Activated T-cell treated with anti-CD3 and anti-CD28 coated beads for 1 hour (primary cell): ENCODE measurements at places on chromosomes 12 and 14.

DNA sequence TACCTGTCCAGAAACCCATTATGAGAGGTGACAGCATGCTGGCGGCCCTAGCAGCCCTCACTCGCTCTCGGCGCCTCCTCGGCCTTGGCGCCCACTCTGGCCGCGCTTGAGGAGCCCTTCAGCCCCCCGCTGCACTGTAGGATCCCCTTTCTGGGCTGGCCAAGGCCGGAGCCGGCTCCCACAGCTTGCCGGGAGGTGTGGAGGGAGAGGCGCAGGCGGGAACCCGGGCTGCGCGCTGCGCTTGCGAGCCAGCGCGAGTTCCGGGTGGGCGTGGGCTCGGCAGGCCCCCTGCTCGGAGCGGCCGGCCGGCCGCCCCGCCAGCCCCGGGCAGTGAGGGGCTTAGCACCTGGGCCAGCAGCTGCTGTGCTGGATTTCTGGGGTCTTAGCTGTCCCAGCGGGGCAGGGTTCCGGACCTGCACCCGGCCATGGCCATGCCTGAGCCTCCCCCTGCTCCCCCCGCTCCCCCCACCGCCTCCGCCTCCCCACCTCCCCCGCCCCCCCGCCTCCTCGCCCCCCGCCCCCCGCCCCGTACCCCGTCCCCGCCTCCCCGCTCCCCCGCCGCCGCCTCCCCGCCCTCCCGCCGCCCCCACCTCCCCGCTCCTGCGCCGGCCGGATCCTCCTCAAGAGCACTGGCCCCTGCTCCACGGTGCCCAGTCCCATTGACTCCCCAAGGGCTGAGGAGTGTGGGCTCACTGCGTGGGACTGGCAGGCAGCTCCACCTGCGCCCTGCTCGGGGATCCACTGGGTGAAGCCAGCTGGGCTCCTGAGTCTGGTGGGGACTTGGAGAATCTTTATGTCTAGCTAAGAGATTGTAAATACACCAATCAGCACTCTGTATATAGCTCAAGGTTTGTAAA is 163.1 kb downstream of the KLHL28 start:
- no peak for DNase-seq

GRCh38 chr14:65966188-65966587 is 520.0 kb upstream of the CCDC196 start:
- no peak for DNase-seq

DNA sequence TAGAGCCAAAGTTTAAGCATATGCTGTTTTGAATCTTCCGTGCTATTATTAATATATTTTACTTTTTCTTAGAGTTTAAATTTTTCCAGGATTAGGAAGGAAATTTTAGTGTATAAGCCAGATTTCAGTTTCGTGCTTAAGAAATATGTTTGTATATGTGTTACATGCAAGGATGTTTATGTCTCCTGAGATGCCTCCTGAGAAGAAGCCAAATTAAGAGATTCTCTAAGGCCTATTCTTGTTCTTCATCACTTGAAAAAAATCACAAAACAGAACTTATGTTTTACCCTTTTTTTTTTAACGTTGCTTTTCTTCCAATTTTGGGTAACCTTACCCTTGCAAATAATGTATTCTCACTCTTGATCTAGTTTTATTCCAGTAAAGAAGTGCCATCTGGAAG is 412.7 kb downstream of the TMTC2 start:
- DNase-seq = no peak

- no peak for DNase-seq
These were observed 1010.3 kb downstream of the LRFN5 start for GRCh38 chr14:42617005-42617404.

DNA sequence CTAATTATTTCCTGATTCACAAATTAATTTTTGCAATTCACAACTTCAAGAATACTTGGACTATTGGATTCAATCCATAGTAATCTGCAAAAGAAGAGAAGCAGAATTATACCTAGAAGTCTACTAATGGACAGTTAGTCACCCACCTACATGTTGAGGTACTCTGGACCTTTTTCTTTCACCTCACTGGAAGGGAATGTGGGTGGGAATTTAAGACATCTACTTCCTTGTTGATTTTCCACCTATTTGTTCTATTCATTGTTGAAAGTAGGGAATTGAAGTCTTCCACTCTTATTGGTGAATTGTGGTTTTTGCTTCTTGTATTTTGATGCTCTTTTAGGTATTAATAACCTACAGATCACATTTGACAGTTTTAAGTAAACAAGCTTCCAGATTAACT is 11.0 kb downstream of the RESF1 start:
- no peak for DNase-seq
